Activated T-cell treated with anti-CD3 and anti-CD28 coated beads, Interleukin-2, amount 50 U/mL, for 72 hours (primary cell): ENCODE measurements at places on chromosomes 12 and 14.

- peaks cover 49% of the 10 kb centered on the region for H3K4me1 ChIP-seq
- H3K27me3 ChIP-seq = no peaks in the 10 kb centered on the region
- peak; percentile 99 for DNase-seq
- H3K4me3 ChIP-seq = no peak overlapping the region
- peaks cover 33% of the 10 kb centered on the region for H3K36me3 ChIP-seq
These were observed 430 bp upstream of the SP1 start for GRCh38 chr12:53379389-53380103.

DNA sequence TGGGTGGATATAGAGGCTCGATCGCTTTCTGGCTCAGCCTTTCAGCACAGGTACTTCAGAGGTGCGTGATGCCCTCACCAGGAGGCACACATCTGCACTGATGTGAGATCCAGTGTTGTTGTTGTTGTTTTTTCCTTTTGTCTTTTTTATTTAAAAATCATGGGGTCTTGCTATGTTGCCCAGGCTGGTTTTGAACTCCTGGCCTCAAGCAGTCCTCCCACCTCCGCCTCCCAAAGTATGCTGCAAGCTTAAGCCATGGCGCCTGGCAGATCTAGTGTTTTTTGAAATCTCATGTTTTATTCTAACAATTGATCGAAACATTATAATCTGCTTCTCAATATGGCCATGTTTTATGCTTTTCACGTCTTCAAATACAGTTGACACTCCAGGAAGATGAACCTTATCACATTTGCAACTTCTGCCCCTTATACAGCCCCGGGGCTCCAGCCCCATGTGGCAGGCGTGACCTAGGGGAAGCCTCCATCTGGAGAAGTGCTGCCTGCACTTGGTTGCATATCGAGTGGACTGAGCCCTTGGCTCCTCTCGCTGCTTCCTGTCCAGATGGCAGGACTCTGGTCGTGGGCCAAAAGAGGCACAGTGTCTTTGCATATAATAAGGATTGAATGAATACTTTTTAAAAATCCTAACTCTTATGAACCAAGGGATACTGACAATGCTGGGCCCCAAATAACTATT lies 71.7 kb downstream of the TRAF3 start:
- H3K27ac ChIP-seq = peak overlapping the region; percentile 90
- no peak for DNase-seq
- no peaks in the 10 kb centered on the region for H3K27me3 ChIP-seq
- peaks cover 26% of the 10 kb centered on the region for H3K4me1 ChIP-seq
- peaks cover 19% of the 10 kb centered on the region for H3K36me3 ChIP-seq

DNA sequence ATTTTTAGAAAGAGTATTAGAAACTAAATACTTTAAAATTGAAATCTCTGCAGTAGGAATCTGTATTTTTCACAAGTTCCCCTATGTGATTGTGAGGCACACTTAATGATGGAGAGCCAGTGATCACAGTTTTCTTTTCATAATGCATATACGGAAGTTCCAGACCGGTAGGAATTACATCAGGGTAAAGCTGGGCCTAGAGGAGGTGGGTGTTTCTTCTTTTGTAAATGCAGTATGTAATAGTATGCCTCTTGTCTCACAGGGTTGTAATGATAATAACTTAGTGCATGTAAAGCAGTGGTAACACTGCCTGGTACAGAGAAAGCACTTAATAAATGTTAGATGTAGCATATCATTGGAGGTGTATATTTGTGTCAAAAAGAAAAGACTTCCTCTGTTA lies 57.2 kb upstream of the LRTM2 start:
- no peaks in the 10 kb centered on the region for H3K4me1 ChIP-seq
- no peak overlapping the region for H3K4me3 ChIP-seq
- no peaks in the 10 kb centered on the region for H3K27me3 ChIP-seq
- no peaks in the 10 kb centered on the region for H3K36me3 ChIP-seq
- H3K27ac ChIP-seq = no peak overlapping the region
- no peak for DNase-seq

DNA sequence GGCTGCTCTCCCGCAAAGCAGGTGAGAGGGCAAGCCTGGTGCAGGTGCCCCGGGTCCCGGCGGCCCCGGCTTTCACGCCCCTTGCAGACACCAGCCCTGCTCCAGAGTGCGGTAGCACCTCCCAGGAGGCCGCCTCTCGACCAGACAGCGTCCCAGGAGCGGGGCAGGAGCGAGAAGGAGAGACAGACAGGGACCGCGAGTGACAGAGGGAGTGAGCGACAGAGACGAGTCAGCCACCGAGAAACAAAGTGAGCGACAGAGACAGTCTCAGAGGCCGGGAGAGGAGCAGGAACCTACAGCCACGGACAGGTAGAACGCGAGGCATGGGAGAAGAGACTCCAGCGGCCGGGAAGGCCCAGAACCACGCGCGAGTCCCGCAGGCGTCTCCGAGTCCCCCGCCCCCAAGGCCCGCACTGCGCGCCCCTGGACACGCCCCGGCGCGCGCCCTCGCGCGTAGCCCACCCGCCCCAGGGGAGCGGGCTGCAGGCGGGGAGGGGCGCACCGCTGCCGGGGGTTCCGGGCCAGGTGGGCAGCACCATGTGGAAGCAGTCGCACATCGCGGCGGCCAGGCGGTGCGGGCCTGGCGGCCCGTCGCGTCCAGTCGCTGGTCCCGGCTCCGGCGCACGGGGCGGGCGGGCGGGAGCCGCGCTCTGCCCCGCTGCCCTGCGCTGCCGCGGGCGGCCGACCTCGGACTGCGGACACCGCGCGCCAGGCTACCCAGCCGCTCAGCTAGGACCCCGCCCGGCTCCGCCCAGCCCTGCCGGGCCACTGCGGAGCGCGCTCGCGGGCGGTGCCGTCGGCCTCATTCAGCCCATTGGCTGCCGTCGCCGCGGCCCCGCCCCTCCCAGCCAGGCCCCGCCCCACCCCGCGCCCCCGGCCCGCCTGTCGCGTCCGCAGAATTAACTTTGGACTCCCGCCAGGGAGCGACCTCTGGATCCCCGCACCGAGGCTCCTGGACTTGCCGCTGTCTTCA lies at the start of gene AHNAK2:
Gene AHNAK2 (minus strand): TSS at position 694 of the 973 bp plus-strand sequence. CDS start 137 bp downstream, at position 557.
- peak within 1 kb of the TSS; percentile 85 for H3K4me3 ChIP-seq
- no peak within 1 kb of the TSS for H3K27ac ChIP-seq
- H3K27me3 ChIP-seq = peaks cover 24% of the 10 kb centered on the region
- H3K36me3 ChIP-seq = no peaks in the 10 kb centered on the region
- H3K4me1 ChIP-seq = peaks cover 8% of the 10 kb centered on the region

GRCh38 chr12:121465921-121466793 lies 66.2 kb downstream of the RNF34 start:
- peak; percentile 66 for DNase-seq
- peaks cover 36% of the 10 kb centered on the region for H3K4me1 ChIP-seq
- H3K27ac ChIP-seq = peak overlapping the region; percentile 88
